ENCODE measurements at places on chromosomes 1 and 21.
A peak's percentile ranks its signal among the peaks of the same experiment; 100 is the strongest.

GRCh38 chr1:208156741-208157140 lies 87.4 kb downstream of the PLXNA2 start:
- DNase-seq: no peak

- no peak for DNase-seq
Measured at GRCh38 chr1:50426108-50426700, 3.0 kb upstream of the DMRTA2 start.

GRCh38 chr1:50542362-50542761 lies 119.1 kb upstream of the DMRTA2 start:
- no peak for DNase-seq

- no peak for DNase-seq
Measured at GRCh38 chr1:9886092-9886742, 23.9 kb downstream of the CTNNBIP1 start.

DNA sequence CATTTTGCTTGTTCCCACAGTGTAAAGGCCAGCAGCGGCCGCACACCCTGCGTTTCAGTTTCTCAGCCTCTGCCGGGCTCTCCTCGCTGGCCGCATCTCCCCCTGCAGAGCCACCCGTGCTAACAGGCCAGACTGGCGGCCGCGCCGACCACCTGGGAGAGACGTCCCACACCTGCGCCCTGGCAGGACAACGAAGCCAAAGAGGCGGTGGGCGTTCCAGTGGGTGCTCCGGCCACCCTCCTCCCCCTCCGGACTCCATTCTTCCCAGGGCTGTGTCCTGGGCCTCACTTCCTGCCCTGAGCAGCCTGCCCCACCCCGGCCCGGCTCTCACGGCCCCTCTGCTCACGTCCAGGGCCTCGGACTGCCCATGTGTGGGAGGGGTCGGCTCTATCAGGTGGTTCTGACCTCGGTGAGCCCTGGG lies 31.9 kb upstream of the SLC19A1 start:
- no peak for DNase-seq

GRCh38 chr1:181033799-181034451 lies at the start of gene MR1:
Gene MR1 (plus strand): TSS chr1:181033983. CDS start chr1:181034008, 25 bp downstream.
- DNase-seq: peak; percentile 37

- DNase-seq: no peak
Measured at GRCh38 chr1:77394166-77394565, 112.3 kb downstream of the AK5 start.

DNA sequence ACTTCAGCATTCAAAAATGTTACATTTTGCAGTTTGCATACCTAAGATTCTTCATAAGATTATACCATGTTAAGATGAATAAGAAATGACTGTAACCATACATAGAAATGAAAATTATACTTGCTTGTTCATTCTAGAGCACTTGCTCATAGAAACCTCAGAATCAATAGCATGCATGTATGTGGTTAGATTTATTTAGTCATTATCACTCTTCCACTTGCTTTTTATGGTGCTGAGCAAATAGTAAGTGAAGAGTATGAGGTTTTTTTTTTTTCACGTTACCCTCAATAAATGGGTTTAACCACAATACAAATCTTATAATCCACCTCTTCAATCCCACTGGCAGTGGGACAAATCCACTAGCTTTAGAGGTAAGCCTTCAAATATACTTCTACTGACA lies 84.7 kb downstream of the LRRC53 start:
- DNase-seq: no peak

DNA sequence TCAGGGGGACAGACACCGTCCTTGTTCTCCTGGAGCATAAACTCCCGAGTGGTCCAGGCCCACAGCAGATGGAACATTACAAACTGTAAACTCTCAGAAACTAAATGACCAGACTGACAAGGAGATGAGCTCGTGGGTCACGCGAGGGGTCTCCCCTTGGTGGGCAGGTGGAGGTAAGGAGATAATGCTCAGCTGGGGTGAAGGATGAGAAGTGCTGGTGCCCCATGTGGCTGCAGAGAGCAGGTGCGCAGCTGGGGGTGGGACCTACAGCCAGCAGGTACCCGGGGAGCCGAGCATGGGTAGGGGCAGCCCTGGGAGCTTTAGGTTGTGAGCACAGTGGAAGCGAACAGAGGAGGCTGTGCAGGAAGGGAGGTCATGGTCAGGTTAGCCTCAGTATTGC lies 40.1 kb downstream of the AJAP1 start:
- DNase-seq: no peak

- peak; percentile 78 for DNase-seq
Measured at GRCh38 chr21:44867999-44868700, 5.3 kb downstream of the PTTG1IP start.

GRCh38 chr21:20004367-20004766 lies 993.8 kb upstream of the NCAM2 start:
- no peak for DNase-seq

GRCh38 chr1:100544791-100545190 lies 6.9 kb downstream of the GPR88 start:
- no peak for DNase-seq

DNA sequence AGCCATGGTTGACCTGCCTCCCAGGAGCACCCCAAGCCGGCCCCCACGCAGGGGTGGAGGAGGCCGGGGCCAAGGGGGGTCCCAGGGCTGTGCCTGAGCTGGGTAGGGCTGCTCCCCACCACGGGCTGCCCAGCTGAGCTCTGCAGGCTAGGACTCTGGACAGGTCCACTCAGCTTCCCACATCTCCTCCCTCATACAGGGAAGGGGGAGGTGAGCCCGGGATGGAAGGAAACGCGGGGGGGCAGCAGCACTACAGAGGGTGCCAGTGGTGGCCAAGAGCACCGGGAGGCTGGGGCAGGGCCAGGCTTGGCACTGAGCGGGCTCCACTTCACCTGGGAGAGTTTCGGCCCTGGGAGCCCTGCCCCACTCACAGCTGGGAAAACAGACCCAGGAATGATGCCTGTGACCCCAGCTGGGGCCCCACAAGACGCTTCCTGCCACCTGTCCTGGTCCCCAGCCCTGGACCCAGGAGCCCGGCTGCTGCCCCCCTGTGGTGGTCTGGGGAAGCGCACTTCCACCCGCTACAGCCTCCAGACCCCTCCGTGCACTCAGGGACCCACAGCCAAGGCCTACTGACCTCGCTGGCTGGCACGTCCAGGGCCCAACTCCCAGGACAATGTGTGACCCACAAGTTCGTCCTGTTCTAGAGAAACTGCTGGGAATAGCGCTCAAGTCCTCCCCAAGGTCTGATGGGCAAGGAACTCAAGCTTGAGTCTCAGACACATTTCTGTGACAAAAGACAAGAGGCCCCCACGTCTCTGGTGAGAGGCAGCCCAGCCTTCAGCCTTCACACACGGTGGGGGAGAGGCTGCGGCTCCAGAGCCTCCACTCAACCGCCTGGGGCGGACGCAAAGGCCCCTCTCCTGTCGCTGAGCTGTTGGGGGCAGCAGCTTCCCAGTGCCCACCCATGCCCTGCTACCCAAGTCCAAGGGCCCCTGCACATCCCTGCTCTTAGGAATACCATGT lies 3.0 kb downstream of the AURKAIP1 start:
- DNase-seq: peak; percentile 88

DNA sequence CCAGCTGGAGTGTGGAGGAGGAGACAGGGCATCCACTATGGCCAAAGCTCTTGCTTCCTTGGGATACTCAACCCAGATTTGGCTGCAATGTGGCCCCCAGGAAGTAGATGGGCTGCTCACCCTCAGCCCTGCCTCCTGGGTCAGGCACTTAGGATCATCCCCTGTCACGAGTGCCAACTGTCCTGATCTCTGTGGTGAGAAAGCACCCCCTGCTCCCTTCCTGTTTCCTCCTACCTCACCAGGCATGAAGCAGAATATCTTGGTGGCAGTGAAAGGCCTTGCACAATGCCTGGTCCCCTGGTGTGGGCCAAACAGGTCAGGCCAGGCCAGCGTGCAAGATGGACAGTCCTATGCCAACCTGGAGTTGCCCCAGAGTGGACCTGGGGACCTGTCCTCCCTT lies 211.7 kb downstream of the GRIK3 start:
- DNase-seq: no peak

- DNase-seq: peak; percentile 91
Measured at GRCh38 chr1:234722904-234723720, 113.1 kb upstream of the IRF2BP2 start.

DNA sequence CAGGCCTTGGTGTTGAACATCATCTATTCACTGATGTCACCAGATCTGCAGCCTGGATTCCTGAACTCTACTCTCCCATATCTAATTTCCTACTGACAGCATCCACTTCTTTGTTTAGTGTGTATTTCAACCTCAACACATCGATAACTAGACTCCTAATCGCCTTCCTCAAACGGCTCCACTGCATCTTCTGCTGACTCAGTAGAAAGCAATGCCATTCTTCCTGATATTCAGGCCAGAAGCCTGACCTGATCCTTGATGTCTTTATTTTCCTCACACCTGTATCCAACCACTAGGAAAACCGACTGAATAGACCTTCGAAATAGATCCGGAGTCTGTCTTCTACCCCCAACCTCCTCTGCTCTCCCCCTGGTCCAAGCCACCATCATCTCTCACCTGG lies 466.9 kb downstream of the PCP4 start:
- DNase-seq: no peak

DNA sequence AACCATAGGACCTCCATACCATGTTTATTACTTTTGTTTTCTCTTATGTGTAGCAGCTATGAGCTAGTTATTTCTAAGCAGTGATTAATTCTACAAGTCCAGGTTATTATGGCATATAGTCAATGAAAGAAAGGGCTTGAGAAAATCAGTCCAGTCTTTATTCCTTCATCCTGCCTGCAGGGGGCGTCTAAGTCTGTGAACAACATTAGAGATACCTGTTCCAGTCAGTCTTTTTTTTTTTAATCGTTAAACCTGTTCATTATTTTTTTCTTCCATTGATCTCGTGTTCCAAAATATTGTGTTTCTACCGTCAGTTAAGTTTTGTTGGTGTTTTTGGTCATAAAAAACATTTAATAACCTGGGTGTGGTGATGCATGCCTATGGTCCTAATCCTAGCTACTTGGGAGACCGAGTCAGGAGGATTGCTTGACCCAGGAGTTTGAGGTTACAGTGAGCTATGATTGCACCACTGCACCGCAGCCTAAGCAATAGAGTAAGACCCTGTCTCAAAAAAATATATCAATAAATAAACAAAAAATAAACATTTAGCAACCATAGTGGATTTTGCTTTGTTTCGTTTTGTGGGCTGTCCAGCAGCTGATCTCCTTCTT lies 29.4 kb upstream of the CD2 start:
- peak; percentile 84 for DNase-seq

DNA sequence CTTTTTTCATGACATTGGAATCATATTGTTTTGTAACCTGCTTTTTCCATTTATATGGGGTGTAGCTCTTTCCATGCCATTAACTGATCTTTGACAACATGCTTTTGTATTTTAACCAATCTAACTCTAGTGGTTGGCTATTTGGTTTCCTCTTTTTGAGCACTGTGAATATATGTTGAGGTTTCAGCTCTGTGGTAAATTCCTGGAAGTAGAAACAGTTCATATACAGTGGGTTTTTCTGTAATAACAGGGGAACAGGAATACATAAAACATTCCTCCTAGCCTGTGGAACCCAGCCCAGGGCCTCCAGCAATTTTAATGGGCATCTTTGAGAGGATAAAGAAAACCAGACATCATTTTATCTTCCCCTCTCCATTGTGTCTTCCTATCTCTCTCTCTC lies 17.4 kb downstream of the AZIN2 start:
- DNase-seq: no peak

- DNase-seq: no peak
Measured at GRCh38 chr1:42137766-42138165, 15.4 kb upstream of the GUCA2B start.

DNA sequence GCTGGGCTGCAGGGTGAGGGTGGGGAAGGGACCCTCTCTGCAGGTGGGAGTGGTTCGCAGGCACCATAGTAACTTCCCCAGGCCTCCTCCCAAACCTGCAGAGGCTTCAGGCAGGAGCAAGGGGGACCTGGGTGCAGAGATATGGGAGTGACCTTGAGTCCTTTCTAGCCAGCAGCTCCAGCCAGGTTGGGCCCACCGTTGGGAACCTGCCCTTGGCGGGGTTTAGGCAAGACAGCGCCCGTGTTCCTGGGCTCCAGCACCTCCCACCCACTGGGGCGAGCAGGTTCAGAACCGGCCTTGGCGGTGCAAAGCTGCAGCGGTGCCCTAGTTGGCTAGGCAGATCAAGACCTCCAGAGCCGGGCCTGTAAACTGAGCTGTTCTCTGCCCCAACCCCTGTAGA lies 2.2 kb upstream of the PRDM16 start:
- DNase-seq: no peak

DNA sequence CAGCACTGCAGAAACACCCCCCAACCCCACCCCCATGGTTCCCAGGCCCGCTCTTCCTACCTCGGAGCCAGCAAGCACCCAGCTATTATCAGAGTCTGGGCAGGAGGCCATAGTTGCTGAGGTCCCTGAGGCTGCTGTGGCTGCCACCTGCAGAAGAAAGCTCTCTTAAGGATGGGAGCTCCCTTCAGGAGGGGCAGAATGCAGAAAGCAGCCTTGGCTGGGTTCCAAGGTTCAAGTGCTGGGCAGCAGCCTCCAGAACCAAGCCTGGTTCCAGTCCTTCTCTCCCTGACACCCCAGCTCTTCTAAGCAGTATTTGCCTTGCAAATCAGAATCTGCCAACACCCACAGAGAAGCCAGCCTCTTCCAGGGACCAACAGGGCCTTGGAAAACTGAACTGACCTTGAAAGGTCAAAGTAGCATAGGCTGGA lies 2.3 kb downstream of the PBXIP1 start:
- no peak for DNase-seq

DNA sequence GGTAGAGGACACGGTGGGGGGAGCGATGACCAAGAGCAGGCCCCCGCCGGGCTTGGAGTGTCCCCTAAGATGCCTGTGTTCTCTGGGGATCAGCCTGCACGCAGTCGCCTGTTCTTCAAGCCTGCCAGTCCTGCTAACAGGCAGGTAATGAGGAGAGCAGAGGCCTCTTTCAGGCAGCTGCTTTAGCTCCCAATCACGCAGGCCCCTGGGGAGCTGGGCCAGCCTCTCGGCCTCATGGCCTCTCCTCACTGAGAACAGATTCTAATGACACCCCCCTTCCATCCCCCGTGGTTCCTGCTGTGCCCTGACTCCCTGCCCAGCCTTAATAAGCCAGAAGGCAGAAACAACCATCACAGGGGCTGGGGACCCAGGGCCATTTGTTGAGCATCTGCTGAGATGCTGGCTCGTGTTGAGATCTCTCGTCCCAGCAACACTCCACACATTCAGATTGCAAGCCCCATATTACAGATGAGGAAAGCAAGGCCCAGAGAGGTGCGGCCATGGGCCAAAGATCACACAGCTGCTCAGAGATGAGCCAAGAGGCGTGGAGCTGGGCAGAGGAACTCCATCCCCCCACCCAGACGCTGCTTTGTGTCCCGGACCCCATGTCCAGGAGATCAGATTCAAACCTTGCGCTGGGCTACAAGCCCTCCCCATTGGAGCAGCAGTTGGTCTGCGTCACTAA lies 71.6 kb upstream of the CASZ1 start:
- no peak for DNase-seq

- no peak for DNase-seq
Measured at GRCh38 chr1:182784556-182785171, 4.9 kb upstream of the NPL start.

Measured in activated CD4-positive, alpha-beta memory T cell treated with anti-CD3 and anti-CD28 coated beads for 36 hours (primary cell).